Stimulated activated CD4-positive, alpha-beta T cell treated with anti-CD3 and anti-CD28 coated beads, TNF-alpha, amount 100 ng/mL, for 1 hour (primary cell): ENCODE measurements at places on chromosomes 5 and 9.

- DNase-seq: no peak
Observed at GRCh38 chr9:79465156-79465555, 106.6 kb upstream of the TLE4 start.

GRCh38 chr5:39260095-39260494, 40.7 kb upstream of the FYB1 start:
- no peak for DNase-seq

DNA sequence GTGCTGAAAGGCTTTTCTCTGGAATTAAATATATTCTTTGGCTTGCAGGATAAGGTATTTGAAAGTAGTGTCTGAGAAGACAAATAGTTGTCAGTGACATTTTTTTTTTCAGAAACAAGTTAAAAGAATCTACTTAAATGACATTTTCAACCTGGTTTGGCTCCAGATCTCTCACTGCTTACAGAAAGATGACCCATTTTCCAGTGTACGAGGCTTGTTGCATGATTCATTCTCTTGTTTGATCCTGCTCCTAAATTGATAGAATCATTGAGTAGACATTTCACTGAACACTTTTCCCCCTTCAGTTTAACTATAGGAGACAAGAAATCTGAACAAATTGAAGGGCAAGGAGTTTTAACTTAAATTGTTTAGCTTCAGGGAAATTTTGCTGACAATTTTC, 546.1 kb downstream of the ZNF608 start:
- no peak for DNase-seq

GRCh38 chr5:1885868-1886845, 3.4 kb upstream of the IRX4 start:
- DNase-seq: no peak
